Tibial artery (tissue), 4 donors: ENCODE measurements at places on chromosomes 12 and 14.

GRCh38 chr12:84551373-84551772 is 361.2 kb downstream of the SLC6A15 start:
- DNase-seq: no peak

GRCh38 chr12:128817111-128818015 is 6.4 kb downstream of the SLC15A4 start:
- DNase-seq: peak; percentile 71

- peak; percentile 24 for DNase-seq
Measured at GRCh38 chr14:103848175-103849077, 1.1 kb upstream of the PPP1R13B start.

DNA sequence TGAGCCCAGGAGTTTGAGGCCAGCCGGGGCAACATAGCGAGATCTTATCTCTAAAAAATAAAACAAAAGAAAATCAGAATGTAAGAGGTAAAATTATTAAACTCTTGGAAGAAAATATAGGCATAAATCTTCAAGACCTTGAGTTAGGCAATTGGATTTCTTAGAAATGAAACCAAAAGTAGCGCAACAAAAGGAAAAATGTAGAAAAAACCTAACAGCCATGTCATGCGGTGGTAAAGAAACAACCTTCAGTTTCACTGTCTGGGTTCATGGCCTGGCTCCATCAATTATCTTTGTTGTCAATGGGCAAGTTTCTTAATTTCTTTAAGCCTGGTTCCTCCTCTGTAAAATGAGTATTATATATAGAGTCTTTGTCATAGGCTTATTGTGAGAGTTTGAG is 5.6 kb upstream of the GCH1 start:
- DNase-seq: no peak

- DNase-seq: peak; percentile 67
Measured at GRCh38 chr12:121712461-121713256, at the start of gene TMEM120B. TMEM120B (plus strand) TSS chr12:121712752; CDS start chr12:121712896, 144 bp downstream.

GRCh38 chr14:105039458-105040205 is 18.7 kb upstream of the CDCA4 start:
- DNase-seq: no peak

- no peak for DNase-seq
Measured at GRCh38 chr14:91256661-91257060, 12.2 kb upstream of the GPR68 start.

DNA sequence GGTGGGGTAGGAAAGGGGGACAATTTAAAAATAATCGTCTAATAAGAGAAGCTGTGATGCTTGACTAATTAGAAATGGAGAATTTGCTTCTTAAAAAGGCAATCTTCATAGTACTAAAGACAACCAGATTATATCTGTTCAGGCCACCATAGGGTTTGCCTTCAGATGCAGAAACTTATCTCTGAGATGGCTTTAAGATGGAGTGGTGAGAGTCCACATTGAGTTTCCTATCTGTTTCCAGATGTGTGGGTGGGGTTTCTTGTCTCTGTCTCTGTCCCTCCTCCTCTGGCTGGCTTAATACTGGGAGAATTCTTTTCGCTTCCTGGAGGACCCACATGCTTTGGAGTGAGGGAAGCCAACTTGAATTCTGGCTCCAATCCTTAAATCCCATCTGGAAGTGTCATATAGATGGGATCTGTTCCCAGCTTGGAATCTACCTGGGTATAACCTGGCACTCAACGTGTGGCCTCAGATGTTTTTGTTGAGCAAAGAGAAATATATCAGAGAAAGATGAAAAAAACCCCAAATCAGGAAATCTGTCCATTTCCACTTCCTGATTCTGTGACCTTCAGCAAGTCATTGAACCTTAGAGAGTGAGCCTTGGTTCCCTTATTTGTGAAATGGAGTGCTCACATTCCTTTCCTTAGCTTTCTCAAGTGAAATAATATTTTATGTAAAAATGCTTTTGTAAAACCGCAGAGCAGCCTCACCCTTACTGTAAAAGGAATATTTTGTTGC is 66.4 kb downstream of the CHST11 start:
- DNase-seq: no peak

DNA sequence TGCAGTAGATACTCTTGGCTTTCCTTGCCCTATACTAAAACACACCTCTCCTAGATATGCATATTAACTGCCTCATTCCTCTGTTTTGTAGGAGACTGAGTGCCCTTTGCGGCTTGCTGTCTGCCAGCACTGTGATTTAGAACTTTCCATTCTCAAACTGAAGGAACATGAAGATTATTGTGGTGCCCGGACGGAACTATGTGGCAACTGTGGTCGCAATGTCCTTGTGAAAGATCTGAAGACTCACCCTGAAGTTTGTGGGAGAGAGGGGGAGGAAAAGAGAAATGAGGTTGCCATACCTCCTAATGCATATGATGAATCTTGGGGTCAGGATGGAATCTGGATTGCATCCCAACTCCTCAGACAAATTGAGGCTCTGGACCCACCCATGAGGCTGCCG is 15.4 kb downstream of the TRAFD1 start:
- DNase-seq: no peak

DNA sequence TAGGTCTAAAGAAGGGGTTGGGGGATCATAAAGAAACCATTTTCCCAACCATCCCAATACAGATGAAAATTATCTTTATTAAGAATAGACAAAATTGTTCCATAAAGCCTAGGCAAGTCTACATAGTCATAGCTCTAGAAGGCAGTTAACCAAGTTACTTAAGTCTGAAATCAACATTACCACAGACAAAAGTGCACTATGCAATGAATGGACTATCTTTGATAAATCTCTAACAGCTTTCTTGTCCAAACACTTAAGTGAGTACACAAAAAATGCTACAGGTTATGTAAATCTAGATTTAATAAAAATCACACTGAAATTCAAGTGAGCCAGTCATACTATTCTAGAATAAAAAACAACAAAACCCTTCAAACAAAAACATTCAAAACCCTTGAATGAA is 87.0 kb upstream of the GPHB5 start:
- no peak for DNase-seq

DNA sequence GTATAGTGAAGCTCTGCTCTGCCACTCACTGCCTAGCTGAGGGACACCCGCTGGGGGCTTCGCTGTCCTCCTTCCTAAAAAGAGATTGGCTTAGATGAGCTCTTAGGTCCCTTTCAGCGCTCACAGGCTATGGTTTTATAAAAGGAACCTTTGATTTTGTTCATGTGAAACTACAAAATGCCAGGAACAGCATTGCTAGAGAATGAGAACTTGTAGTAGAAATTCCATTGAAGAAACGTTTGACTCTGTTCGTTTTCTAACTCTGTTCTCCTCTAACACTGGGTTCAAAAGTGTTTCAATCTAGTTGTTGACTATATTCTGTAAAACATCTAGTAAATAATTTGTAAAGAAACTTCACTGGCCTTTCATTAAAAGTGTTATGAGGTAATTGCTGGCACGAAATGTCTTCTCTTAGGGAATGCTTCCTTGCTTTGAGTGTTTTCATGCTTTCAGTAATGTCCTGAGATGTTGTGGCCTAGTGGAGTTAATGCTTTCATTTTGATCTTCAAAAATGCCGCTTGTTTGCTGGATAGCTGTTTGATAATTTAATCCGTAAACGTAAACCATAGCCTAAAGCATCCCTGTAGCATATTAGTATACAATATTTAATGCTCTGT is 1.6 kb downstream of the MARK3 start:
- DNase-seq: no peak

DNA sequence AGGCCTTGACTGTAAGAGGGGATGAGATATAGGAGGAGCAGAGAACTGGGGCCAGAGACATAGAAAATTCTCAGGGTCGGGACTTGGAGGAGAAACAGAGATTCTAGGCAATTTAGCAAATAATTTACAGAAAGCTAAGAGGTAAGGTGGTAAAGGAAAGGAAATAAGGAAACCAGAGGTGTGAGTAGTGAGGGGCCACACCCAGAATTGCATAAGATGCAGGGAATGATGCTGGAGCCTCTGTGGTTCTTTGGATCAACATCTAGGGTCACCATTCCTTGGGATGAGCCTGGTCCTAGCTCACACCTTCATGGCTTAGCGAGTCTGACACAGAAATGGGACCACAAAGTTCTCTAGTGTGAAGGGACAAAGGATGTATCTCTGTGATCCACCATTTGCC is 949 bp upstream of the SDR9C7 start:
- no peak for DNase-seq

GRCh38 chr14:87002776-87003175 is 990.2 kb downstream of the GALC start:
- no peak for DNase-seq

DNA sequence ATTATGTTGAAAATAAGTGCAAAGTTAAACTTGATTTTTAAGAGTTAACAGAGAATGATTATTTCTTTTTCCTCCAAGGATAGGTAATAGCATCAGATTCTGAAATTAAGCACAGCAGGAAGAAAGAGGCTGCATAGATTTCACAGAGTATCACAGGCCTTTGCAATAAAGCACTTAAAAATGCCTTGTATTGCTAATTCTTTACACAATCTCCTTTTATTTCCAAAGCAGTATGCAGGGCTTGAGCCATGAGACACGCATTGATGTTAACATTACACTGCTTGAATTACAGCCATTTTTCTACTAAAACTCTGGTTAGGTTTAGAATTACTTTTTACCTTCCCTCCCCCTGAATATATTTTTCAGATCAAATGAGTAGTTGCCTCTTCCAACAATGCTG is 398.3 kb downstream of the BCAT1 start:
- DNase-seq: no peak

- no peak for DNase-seq
Measured at GRCh38 chr14:55975281-55975910, 142.8 kb upstream of the PELI2 start.

DNA sequence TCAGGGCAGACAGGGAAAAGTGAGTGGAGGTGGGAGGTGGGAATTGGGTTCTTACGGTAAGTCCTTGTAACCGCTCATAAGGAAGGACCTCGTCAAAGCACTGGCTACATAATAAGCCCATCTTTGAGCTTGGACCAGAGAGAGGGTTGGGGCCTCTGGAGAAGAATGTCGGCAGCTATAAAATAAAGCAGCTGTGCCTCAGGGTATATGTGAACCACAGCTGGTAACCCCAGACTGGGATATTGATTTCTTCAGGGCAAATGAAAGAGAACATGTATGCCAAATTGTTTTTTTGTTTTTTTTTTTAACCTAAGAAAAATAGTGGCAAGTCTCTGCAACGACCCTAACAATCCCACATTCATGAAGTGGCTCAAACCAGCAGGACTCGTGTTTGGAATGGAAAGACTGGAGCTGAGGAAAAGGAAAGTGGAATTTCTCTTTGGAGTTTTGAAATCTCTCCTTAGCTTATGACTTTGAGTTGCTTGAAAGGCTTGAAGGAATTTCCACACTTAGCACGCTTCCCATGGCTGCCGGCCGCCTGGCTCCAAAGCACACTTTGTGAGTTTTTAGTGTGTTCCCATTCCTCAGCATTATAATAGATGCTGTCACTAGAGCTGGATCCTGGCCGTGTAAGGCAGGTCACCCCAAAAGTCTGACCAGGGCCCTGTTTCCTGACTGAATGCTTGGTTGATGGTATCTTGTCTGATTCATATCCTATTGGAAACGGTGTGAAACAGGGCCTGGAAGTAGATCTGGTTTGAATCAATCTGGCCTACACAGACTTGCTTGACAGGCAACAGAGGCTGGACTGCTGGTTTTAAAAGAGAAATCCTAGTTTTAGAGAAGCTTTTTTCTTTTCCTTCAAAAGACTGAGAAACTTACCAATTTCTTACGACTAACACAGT is 244.7 kb downstream of the MSRB3 start:
- no peak for DNase-seq

- DNase-seq: no peak
Measured at GRCh38 chr12:26187014-26187798, 8.2 kb upstream of the SSPN start.

- DNase-seq: no peak
Measured at GRCh38 chr14:101934601-101935150, 29.7 kb upstream of the DYNC1H1 start.

DNA sequence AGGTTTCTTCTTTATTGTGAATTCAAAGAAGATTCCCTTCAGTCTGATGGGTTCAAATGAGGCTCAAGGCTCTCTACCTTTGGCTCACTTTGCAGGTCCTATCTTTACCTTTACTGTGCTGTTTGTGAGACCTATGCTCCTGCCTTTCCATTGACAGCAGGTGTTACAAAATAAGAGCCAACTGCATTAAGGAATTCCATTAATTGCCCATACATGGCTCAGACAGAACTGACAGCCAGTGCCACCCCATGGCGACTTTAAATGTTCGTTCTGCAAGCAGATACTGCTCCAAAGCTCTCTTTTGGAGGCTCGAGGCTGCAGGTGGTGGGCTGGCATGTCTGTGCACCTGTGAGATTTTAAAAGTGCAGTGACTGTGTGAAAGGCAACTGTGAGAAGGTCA is 44.7 kb downstream of the RBM19 start:
- DNase-seq: no peak

DNA sequence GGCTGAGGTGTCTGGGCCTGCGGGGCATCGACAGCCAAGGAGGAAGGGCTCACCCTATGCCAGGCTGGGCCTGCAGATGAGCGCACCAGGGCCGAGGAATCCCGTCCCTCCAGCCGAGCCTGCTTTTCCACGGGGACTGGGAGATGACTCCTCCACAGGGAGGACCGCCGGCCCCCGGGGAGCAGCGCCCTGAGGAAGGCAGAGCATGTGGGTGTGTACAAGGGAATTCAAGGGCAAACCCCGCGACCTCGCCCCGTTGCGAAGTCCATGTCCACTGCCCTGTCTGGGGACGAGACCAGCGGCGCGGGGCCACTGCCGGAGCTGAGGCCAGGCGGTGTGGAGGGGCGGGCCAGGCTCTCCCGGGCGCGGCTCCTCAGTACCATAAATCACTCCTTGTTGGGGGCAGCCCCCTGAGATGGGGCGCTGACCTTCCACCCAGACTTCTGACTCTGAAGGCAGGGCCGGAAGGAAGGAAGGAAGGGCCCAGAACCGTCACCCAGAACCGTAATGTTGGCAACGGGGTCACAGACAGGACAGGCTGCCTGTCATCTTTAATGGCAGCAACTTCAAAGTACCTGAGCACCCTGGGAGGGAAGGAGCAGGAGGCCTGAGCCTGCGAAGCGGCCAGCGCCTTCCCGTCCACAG is 52.5 kb downstream of the RNF34 start:
- DNase-seq: no peak

DNA sequence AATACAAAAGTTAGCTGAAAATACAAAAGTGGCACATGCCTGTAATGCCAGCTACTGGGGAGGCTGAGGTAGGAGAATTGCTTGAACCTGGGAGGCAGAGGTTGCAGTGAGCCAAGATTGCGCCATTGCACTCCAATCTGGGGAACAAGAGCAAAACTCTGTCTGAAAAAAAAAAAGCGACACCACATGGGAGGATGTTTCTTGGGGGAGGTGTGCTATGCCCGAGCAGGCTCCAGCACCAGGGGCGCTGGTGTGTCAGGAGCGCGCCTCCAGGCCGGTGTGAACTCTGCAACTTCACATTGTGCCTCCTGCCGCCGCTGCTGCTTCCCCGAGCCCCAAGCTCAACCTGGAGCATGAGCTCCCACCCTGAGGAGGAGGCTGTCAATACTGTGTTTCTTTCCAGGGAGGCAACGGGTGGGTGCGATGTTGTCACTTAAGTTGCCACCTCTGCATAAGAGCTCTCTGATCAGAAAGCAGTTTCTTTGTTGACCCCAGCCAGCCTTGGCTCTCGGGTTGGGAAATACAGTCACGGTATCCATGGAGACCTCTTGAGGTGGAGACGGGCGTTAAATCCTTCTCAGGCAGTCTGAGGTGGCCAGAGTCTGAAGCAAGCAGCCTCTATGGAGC is 18.9 kb downstream of the DEGS2 start:
- no peak for DNase-seq

GRCh38 chr14:38255673-38256532 is at the start of gene CLEC14A:
CLEC14A (minus strand) TSS chr14:38256093; CDS start chr14:38256022, 71 bp downstream.
- peak; percentile 44 for DNase-seq

- DNase-seq: no peak
Measured at GRCh38 chr14:104700747-104701217, 11.4 kb downstream of the INF2 start.

GRCh38 chr12:64691227-64691794 is 67.9 kb downstream of the GNS start:
- no peak for DNase-seq
